Coronary artery (tissue), 2 donors: ENCODE measurements at places on chromosomes 5 and 9.
A peak's percentile ranks its signal among the peaks of the same experiment; 100 is the strongest.

- DNase-seq, result no peak
Measured at GRCh38 chr5:16784088-16784487, 152.0 kb downstream of the MYO10 start.

GRCh38 chr9:35044071-35044470 is 28.4 kb downstream of the VCP start:
- DNase-seq, result no peak

DNA sequence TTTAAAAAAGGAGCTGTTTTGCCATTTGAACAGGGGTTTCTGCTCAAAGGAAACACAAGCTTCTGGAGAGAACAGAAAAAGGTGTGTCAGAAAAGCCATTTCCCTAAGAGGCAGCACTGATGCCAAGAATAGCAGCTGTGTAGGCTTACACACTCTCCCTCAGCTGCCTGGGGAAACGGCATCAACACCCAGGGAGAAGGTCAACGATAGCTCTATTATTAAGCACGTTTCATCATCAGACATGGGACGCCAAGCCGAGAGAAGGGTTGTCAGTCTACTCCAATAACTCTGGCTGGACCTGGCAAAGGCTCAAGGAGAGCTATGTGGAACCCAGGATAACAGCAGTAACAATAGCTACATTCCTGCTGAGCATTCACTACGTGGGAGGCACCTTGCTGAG is 314.2 kb downstream of the CDK5RAP2 start:
- no peak for DNase-seq

DNA sequence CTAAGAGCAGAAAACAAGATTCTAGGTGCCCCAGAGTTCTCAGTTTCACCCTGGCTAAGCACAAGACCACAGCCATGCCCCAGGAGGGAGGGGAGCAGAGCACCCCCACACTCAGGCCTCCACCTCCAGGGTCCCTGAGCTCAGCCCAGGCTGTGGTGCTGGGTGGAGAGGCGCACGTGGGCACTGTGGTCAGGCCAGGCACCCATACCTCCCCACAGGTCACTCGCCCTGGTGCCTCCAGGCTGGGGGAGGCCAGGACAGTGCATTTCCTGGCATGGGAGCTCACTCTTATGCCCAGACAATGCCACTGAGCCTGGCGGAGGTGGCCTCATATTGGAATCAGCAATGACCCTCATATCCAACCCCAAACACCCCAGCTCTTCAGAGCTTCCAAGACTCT is 78.8 kb downstream of the HRH2 start:
- no peak for DNase-seq

- DNase-seq, result no peak
Measured at GRCh38 chr5:157993986-157994691, 135.2 kb upstream of the CLINT1 start.

GRCh38 chr5:154620411-154620810 is 134.8 kb upstream of the LARP1 start:
- DNase-seq, result no peak

GRCh38 chr5:32426440-32427151 is 17.9 kb downstream of the ZFR start:
- DNase-seq, result no peak

- no peak for DNase-seq
Measured at GRCh38 chr5:124685404-124685930, 61.0 kb downstream of the ZNF608 start.

DNA sequence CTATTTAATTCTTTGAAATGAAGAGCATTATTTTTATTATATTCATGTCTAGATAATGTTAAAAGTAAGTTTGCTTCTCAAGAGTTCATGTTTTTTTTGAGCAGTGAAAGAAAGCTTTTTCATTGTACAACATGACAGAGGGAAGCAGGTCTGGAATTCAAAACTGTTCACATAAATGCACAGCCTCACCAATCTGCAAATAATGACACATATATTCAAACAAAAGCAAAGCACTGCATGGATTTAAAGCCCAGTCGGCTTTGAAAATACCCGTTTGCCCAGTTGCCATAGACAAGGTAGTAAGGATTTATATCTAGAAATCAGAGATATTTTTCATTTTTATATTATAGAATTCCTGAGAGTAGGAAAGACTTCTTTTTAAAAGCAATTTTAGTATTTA is 201.8 kb downstream of the CD180 start:
- no peak for DNase-seq

GRCh38 chr9:113514748-113515147 is 51.2 kb downstream of the RGS3 start:
- no peak for DNase-seq

DNA sequence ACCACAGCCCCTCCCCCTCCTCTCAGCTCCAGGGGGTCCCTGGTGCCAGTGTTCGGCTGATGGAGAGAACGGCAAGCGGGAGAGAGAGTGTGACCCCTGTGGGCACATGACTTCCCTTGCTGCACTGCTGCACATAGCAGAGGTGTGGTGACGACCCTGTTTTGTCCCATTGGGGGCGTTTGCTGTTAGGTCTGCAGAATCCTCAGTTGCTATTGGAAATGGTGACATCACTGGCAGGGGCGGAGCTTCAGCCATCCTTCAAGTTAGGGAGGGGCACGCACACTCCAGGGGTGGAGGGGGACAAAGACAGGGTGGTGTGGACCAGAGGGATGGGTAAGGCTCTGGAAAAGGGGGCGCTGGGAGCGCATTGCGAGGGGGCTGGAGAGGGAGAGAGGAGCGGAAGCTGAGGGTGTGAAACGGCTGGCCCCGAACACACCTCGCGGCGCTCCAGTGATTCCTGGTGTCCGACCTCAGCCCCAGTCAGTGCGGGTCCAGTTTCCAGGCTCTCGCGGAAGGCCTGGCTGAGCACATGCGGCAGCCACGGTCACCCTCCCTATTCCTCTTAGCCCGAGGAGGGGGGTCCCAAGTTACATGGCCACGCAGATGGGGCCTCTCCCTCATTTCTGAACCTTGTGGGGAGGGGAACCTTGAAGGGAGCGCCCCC is 764 bp upstream of the GRIN1 start:
- no peak for DNase-seq

DNA sequence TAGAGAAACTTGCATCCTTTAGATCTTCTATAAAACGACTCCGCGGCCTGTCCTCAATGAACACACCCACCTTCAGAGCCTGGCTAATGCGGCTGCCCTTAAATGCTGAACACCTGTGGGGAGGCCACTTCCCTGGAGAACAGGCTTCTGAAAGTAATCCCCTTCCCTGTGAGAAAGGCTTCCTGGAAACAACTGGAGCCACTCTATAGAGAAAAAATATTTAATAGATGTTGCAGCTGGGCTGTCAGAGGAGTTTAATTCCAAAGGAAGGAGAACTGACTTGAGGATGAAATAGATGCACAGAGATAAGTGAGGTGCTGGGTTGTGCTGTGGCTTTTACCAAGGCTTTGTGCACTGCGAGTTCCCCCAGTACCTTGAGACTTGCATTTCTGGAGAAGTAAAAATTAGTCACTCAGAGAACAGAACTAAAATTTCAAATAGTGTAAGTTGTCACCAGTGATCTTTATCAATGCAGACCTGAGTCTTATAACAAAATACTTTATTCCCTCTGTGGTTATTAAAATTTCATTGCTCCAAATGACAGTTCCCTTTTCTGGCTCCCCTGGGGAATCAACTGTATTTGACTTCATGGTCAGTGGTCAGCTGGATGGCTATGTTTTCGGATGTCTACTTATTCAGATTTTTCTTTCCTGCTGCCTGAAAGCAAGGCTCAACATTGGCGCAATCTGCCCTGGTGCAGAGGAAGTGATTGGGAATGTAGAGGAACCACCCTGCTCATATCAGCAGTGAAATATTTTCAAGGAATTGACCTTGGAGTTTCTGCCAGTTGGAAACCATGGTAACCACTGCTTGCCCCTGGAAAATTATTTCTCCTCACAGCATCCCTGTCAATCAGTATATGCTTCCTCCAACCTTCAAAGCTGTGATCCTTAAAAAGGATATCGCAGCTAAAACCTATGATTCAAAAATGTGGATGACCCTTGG is 238.8 kb downstream of the SMARCA2 start:
- no peak for DNase-seq

- no peak for DNase-seq
Measured at GRCh38 chr9:2227144-2227867, 212.2 kb downstream of the SMARCA2 start.

GRCh38 chr5:10743951-10744350 is 17.1 kb downstream of the DAP start:
- DNase-seq, result no peak

GRCh38 chr9:15249981-15250380 is 57.0 kb downstream of the TTC39B start:
- no peak for DNase-seq

GRCh38 chr9:3992924-3993323 is 306.9 kb downstream of the GLIS3 start:
- no peak for DNase-seq

- DNase-seq, result no peak
Measured at GRCh38 chr5:179533907-179534306, 16.4 kb upstream of the RUFY1 start.

- no peak for DNase-seq
Measured at GRCh38 chr9:137575716-137576411, 2.9 kb downstream of the DPH7 start.

DNA sequence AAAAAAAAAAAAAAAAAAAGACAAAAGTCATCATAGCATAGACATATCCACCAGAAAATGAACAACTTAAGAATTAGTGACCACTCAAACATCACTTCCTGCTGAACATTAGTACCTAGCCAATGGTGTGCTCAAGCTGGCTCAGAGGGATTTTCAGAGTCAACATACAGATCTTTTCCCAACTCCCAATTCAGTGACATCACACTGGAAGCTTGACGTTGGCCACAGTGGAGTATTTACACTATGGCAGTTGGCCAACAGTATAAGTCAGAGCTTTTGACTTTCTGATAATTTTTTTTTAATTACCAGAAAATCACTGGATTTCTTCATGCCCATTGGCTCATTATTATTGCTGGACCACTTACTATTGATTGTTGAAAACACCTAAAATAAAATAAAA is 383.5 kb downstream of the ARHGEF28 start:
- DNase-seq, result no peak

GRCh38 chr5:146337928-146338327 is 711 bp upstream of the POU4F3 start:
- DNase-seq, result no peak

DNA sequence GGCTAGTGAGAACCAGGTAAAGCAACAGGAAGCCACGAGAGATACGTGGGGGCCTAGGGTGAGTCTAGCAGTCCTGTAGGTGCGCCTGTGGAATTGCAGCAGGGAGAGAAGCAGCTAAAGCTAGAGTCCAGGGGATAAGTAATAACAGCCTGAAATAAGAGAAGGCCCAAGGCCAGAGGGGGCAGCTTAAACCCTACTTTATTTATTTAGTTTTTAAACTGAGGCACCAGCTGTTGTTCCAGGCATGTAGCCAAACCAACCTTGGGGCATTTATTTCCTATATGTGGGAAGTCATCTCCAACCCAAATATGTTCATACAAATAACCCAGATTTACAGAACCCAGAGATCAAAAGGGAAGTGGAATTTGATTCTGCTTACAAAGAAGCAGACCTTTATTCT is 93.5 kb downstream of the GLDC start:
- no peak for DNase-seq

GRCh38 chr5:179348843-179349242 is 3.6 kb upstream of the ADAMTS2 start:
- DNase-seq, result no peak

DNA sequence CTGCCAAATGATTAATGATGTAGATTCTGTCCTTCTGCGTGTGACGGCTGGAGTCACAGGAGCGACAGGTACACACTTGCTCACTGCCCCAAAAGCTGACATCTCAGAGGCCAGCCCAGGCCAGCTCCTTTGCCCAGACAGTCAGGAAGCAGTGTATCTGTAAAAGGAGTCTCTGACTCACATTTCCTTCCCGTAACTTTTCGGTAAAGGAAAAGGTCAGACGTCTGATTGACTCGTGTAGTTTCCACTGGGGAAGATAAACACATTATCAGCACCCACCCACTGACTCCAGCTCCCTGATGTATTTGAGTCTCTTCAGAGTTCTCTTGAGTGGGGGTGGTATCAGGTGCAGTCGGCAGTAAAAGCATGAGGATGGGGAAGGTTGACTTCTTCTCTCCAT is 64.4 kb upstream of the WWC1 start:
- DNase-seq, result no peak

- peak; percentile 89 for DNase-seq
Measured at GRCh38 chr9:134323741-134324358, 2.4 kb upstream of the RXRA start.

GRCh38 chr5:44389823-44390143 is 563 bp upstream of the FGF10 start:
- no peak for DNase-seq

DNA sequence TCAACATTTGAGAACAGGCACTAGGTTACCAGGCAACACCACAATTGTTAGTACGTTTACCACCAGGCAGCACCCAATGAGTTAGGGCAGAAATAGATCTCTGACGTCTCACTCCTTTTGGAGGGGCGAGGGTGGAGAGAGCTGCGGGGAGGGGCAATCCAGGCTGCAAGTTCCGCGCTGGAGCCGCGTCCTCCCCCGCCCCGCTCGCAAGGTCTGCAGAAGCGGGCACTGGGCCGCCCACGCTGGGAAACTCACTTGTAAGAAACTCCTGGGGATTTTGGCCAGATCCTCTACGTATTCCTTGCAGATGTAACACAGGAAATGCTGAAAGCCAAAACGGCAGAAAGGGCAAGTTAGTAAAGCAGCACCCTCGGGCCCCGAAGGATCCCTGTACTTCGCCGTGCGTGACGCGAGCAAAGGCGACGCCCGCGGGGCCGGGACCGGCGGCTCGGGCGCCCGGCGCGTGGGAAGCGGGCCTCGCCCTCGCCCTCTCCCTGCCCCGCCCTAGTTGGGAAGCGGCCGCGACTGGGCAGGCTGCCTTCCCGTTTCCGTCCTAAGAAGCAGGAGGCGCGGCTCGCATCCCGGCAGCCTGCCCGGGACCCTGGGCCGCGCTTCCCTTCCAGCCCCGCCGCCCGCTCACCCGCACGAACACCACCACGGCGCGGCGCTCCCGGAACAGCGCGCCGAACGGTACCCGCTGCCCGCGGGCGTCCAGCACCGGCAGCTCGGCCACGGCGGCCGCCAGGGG is 493 bp downstream of the PRXL2C start:
- peak; percentile 96 for DNase-seq

DNA sequence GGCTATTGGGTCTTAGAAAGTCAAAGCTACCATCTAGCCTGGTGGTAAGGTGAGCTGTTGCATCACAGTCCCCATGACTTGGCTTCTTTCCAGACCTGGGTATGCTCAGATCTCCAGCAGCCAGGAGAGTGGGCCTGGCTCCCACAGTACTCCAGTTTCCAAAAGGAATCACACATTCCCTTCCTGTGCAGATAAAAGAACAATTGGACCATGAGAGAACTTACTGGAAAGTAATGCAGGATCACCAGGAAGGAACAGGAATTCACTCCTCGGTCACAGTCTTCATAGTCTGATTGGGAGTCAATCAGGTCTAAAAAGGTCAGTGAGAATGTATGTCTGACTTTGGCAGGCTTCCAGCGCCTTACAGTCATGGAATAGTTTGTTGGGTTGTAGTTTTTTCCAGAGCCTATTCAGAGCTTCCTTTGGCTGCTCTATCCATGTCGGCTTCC is 47.8 kb upstream of the CD180 start:
- DNase-seq, result no peak

DNA sequence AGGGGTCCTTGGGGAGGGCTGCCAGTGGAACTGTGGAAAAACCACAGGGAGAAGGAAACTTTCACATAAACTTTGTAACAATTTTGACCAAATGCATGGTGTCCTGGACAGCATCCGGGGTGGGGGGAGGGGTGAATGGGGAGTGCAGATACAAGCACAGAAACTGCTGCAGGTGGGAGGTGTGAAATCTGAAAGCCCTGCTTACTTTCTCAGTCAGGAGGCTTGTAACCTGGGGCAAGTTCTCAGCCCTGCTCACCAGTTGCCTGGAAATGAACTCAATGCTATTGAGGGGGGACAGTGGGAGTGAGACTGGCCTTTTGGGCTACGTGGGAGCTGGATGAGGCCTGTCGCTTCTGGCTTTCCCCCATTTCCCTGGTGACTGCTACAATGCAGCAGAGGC is 694.5 kb upstream of the ZNF608 start:
- DNase-seq, result no peak
